ENCODE measurements at places on chromosomes 12 and 14.

GRCh38 chr12:113208041-113208934, 13.0 kb upstream of the TPCN1 start:
- DNase-seq, result no peak

- DNase-seq, result peak; percentile 83
Measured at GRCh38 chr12:7497661-7498060, 5.9 kb downstream of the CD163 start.

- DNase-seq, result no peak
Measured at GRCh38 chr14:31942166-31942841, 134.8 kb upstream of the ARHGAP5 start.

GRCh38 chr14:53214384-53214783, 61.3 kb upstream of the DDHD1 start:
- no peak for DNase-seq

DNA sequence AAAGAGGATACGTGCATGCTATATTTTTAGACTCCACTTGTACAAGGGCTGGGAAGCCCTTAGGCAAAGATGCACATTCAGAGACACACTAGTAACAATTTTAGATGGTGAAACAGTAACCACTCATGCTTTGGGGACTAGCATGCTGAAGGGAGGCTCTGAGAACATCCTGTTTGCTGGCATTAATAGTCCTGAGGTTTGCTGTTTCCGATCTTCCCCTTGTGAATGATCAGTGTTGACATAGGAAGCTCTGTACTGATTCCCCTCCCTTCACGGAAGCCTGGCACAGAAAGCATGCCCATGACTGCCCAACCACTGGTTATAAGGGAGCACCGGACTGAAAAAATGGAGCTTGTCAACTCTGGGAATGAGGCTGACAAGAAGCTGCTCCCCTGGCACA, 164.6 kb downstream of the GCH1 start:
- DNase-seq, result no peak

GRCh38 chr12:125079084-125079483, 13.8 kb downstream of the AACS start:
- no peak for DNase-seq

- no peak for DNase-seq
Measured at GRCh38 chr14:94469261-94469660, 6.7 kb downstream of the SERPINA9 start.

DNA sequence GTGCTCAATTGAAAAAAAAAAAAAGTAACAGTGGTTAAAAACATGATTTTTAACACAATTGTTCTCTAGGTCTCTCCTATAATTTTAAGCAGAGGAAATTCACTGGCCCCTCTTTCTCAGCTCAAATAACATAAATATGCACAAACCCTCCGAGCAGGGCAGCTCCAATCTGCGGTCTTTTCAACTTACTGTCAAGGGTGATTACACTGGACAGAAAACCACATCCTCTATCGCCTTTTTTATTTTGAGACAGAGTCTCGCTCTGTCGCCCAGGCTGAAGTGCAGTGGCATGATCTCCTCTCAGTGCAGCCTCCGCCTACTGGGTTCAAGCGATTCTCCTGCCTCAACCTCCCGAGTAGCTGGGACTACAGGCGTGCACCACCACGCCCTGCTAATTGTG, 16.5 kb upstream of the GABARAPL1 start:
- no peak for DNase-seq

GRCh38 chr12:119989361-119989730, 310 bp downstream of the BICDL1 start:
- peak; percentile 4 for DNase-seq

DNA sequence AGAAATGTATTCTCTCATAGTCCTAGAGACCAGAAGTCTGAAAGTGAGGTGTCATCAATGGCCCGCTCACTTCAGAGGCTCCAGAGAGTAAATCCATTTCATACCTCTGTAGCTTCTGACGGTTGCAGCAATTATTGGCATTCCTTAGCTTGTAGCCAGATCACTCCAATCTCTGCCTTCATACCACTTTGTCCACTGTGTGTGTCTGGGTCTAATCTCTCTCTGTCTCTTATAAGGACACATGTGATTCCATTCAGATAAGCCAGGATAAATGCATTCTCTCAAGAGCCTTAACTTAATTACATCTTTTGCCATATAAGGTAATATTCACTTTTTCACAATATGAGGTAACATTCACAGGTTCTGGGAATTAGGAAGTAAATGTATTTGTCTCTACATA, 365.7 kb downstream of the GXYLT1 start:
- no peak for DNase-seq

DNA sequence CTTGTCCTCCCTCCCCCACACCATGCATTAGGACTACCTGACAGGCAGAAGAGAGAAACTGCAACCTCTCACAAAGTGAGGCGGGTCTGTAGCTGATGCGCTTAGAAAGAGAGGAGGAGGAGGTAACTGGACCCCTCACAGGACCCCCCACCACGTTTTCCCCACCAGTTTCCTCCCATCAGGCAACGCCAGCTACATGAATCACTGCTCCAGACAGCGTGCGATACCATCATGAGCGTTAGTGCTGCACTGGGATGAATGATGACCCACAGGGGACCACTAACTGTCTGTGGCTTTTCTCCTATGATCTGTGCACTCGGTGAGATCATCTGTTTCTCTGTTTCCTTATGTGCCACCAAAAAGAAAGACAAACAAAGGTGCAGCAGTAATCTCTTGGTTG, 77.7 kb downstream of the KCNK10 start:
- peak; percentile 45 for DNase-seq

DNA sequence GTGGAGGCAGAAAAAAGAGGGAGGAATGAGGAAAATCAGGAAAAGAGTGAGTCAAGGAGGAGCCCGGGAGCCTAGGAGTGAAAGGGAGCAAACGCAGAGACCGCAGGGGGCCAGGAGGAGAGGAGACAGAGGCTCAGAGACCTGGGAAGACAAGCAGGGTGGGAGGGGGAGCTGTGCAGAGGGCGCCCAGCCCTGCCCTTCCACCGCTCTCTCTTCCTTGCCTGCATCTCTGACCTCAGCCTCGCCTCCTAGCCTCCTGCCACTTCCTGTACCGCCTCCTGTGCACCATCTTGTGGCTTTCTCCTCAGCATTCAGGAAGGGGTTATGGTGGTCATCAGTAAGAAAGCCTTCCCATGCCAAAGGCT, 1.3 kb downstream of the CLSTN3 start:
- no peak for DNase-seq

- no peak for DNase-seq
Measured at GRCh38 chr12:130236446-130236845, 74.2 kb downstream of the FZD10 start.

DNA sequence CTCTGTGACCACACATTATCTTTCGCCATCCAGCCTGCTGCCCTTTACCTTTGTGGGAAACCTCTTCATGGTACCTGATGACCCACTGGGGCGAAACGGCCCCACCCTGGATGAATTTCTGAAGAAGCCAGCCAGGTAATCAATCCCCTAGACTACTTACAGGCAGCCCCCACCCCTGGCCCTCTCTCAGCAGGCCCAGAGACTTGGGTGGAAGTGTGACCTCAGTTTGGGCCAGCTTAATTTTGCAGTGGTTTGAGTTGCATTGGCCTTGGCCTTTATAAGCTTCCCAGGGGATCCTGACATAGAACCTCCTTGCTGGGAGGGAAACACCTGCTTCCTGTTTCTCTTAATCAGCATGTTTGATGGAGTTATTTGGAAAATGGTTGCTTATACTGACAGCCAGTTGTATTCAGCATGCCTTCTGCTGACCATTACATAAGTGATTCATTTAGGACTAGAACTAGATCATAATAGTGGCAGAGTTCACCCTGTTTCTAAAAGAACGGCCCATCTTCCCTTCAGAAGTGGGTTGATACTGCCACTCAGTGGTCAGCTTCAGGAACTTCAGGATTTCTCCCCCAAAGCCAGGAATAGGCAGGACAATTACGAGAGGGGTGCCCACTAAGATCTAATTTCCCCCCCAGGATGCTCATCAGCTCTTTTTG, 6.1 kb downstream of the SDR39U1 start:
- DNase-seq, result peak; percentile 71

DNA sequence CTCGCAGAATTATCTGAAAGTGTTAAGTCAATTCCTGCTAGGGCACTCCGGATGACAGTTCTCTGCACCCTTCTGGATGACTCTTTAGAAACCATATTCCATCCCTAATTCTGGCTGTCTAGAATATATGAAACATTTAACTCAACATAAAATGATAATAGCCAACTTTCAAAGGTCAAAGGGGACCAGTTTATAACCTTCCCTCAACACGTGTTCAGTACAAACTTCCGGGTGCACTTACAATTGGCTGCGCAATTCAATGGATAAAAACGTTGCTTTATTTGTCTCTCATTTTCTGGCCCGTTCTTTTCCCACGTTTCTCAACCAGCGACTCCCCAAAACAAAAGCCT, 1.3 kb downstream of the SBNO1 start:
- no peak for DNase-seq

- peak; percentile 34 for DNase-seq
Measured at GRCh38 chr12:107126796-107127481, 33.6 kb upstream of the CRY1 start.

- peak; percentile 60 for DNase-seq
Measured at GRCh38 chr14:22184157-22184829, 404.7 kb downstream of the DAD1 start.

Data from fibroblast of upper back skin (primary cell).